CD4-positive, alpha-beta T cell treated with Interleukin-17A for 1 hour (primary cell): ENCODE measurements at places on chromosomes 3 and 15.

DNA sequence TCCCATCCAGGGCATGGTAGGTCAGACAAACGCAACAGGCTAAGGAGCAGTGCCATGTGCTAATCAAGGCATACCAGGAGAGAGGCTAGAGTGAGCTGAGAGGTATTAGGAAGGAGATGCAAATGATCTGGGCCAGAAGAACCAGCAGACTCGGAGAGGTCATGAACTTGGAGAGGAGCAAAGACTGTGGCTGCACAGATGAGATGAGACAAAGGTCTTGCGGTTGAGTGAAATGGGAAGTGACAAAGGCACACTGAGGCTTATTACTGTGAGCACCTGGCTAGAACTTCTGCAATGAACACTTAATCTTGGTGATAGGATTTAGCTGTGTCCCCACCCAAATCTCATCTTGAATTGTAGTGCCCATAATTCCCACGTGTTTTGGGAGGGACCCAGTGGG lies 380.2 kb downstream of the ULK4 start:
- DNase-seq = no peak

- no peak for DNase-seq
Observed at GRCh38 chr3:105999856-106000255, 131.0 kb upstream of the CBLB start.

DNA sequence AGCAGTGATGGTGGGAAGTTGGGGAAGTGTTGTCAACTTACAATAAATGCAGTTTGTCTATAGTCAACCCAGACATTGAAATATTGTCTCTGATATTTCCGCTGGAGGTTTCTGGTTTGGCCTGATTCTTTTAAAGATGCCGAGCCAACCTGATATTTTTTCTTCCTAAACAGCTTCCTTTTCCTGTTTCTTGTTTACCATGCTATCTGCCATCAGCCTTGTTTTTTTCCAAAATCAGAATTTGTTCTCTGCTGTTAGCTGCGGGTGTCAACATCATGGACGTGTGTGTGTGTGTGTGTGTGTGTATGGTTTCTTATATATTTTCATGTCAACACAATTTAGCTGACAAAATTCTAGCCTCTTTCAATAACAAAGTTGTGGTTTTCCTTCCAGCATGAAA lies 41.2 kb upstream of the XCR1 start:
- peak; percentile 55 for DNase-seq

GRCh38 chr3:36172699-36173098 lies 207.6 kb upstream of the STAC start:
- no peak for DNase-seq

- DNase-seq = no peak
Observed at GRCh38 chr15:40543631-40544294, 21.1 kb downstream of the CCDC32 start.

GRCh38 chr15:42375941-42376340 lies 16.6 kb downstream of the CAPN3 start:
- DNase-seq = no peak

DNA sequence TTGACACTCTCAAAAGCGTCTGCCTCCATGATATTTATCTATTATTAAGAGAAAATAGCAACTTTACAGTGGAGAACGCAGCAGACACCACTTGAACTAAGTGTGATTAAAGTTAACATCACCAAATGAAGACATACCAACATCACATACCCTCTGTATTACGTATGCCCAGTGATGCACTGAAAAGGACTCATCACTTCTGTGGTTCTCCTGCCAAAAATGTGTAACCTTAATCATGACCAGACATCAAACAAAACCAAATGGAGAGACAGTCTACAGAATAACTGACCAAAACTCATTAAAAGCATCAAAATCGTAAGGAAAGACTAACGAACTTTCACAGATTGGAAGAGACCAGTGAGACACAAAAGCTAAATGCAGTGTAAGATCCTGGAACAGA lies 103.2 kb downstream of the PPP2R3A start:
- DNase-seq = no peak

- DNase-seq = no peak
Observed at GRCh38 chr3:10188804-10189556, 24.3 kb downstream of the IRAK2 start.

DNA sequence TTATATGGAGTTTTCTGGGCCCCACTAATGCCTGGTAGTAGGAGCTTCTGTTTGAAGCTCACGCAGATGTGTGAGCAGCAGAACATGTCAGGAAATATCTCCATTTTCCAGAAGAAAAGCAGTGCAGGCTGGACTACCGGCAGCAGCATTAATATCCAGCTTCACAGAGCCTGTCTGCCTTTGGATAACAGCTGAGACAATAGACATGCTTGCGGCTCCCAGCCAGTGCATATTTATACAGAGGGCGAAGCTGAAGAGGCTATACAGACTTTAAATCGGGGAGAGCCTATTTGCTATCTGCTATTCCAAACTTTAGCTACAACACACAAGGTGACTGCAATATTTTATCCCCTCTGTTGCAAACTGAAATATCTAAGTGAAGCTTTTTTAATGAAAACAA lies 250.1 kb upstream of the WNT5A start:
- DNase-seq = no peak

- no peak for DNase-seq
Observed at GRCh38 chr3:189238071-189238470, 66.3 kb downstream of the TPRG1 start.

DNA sequence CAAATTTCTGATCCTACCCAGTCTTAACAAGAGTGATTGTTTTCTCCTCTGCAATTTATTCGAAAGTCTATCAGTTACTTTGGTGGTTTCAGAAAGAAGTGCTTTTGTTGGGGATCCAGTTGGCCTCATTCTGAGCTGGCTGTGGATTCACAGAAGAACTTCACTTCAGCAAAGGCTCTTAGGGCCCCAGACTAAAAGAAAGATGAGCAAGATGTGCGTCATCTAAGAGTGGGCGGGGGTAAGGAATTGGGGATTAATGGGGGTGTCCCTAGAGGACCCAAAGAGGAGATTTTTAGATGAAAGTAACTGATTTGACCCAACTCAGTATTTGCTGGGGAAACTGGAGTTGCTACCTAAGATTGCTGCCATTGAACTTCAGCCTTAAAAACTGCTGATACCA lies 63.9 kb upstream of the TSEN2 start:
- DNase-seq = no peak

- DNase-seq = no peak
Observed at GRCh38 chr3:15198686-15199085, 7.4 kb upstream of the CAPN7 start.

GRCh38 chr3:106088899-106089298 lies 220.1 kb upstream of the CBLB start:
- no peak for DNase-seq
